ENCODE measurements at places on chromosomes 11 and 22.

DNA sequence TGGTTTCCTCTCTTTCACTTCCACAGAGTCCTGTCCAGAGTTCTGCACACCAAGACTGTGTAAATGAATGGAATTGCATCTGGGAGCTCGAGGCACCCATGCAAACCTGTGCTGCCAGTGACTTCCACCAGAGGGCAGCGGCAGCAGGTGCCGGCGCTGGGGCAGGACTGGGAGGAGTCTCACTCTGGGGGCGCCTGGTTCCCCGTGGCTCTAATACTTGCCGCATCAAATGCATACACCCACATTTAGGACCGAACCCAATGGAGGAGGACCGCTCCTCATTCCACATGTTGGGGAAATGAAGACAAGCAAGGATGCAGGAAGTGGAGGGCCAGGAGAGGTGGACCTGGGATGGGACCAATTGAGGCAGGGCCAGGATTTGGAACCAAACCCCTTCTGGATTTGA is 1.1 kb upstream of the CD6 start:
- DNase-seq, result no peak

DNA sequence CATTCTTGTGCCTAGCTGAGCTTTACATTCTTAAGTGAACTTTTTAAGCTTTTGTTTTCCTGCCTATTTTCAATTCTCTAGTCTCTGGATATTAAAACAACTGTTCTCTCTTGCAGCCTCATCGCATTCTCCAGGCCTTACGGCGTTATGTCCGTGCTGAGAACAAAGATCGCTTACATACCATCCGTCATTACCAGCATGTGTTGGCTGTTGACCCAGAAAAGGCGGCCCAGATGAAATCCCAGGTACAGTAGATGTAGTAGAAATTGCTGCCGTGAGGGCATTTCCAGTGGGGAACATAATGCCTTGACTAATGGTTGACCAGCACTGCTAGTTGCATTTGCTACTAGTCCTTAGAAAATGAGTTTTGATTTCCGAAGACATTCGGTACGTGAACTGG is 29.7 kb upstream of the ST14 start:
- no peak for DNase-seq

- DNase-seq, result no peak
These were observed 25.4 kb downstream of the CPT1A start for GRCh38 chr11:68816251-68816776.

- DNase-seq, result no peak
These were observed 17.2 kb downstream of the MYEOV start for GRCh38 chr11:69310934-69311766.

GRCh38 chr11:117375960-117376359 is 48.3 kb downstream of the CEP164 start:
- DNase-seq, result no peak

DNA sequence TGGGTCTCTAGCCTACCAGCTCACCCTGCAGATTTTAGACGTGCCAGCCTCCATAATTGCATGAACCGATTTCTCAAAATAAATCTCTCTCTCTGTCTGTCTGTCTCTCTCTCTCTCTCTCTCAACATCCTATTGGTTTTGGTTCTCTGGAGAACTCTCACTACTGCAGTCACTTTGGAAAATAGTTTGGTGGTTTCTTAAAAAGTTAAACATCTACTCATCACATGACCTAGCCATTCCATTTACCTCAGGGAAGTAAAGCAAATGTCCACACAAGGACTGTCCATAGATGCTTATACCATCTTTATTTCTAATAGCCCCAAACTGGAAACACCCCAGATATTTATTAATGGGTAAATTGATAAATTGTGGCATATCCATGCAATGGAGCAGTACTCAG is 119.5 kb downstream of the SNX19 start:
- no peak for DNase-seq

DNA sequence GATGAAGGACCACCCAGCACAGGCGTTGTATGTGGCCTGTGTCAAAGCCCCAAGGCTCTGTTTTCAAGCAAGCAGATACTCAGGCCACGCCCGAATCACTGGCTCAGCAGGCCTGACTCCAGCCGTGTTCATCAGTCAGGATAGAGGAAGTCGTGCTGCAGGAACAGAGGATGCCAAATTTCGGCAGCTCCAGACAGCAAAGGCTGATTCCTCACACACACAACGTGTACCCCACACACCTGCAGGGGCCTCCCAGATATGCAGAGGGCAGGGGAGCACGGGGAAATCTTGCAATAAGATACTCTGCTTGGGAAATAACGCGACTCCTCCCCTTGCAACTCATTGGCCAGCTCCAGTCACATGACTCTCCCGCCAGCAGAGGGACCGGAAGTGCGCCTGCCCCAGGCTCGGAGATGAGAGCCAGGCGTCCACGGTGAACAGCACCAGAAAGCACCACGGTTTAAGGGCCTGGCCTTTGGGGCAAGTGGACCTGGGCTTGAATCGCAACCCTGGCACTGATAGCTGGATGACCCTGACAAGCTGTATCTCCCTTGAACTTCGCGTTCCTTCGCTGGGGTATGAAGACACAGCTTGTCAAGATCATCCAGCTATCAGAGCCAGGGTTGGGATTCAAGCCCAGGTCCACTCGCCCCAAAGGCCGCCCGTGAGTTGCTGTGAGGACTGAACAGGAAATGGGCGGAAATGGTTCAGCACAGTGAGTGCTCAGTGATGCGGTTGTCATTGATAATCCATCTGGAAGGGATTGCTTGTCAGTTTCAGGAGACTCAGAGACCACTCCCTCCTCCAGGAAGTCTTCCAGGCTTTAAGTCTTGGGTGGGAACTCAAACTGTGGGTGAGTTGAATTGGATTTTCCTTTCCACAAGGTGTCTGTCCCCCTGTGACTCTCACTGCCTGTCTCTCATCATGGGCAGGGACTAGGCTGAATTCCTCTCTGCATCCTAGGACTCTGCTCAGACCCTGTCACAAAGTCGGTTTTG is 88.5 kb downstream of the MYEOV start:
- DNase-seq, result no peak

DNA sequence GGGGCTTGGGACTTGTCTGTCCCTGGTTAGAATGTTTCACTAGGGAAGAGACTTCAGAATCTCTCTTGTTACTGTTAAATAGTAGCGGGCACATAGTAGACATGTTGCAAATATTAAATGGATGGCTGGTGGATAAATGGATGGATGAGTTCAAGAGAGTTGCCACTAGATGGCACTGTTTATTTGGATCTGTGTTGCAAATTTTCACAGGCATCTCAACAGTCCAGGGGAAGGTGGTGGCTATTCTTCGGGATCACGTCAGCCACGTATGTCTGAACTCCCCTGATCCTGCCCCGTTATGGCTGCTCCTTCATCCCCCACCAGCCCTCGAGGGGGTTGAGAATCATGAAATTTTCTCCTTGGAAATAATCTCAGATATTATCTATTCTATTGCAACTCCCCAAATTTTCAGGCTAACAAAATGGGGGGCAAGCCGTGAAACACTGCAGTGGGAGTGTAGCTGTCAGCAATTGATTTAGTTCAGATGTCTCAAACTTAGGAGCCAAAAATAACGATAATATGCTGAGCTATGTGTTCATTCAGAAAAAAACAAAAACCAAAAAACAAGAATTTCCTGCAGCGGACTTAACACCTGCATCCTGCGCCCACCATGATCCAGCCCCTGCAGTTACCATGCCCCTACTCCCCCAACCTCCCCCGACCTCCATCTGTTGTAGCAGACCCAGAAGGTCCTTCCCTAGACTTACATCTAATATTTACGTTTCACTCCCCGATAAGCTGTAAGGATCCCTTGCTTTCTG is 29.1 kb upstream of the BIRC3 start:
- no peak for DNase-seq

GRCh38 chr11:117722082-117722481 is 74.9 kb downstream of the DSCAML1 start:
- no peak for DNase-seq

DNA sequence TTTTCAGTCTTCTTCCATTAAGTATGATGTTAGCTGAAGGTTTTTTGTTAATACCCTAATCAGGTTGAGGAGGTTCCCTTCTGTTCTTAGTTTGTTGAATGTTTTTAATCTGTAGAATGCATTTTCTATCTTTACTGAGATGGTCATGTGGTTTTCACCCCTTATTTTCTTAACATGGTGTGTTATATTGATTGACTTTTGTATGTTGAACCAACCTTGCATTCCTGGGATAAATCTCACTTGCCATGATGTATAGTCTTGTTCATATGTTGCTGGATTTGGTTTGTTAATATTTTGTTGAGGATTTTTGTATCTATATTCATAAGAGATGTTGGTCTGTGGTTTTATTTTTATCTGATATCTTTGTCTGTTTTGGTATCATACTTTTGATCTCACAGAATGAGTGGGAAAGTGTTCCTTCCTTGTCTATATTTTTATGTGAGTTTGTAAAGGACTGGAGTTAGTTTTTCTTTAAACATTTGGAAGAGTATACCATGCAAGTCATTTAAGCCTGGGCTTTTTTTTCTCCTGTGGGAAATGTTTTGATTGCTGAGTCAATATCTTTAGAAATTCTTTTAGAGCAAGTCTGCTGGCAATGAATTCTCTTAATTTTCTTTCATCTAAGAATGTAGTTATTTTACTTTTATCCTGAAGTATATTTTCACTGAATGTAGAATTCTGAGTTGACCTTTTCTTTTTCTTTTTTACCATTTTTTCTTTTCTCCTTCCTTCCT is 5.5 kb upstream of the P4HA3 start:
- DNase-seq, result no peak

DNA sequence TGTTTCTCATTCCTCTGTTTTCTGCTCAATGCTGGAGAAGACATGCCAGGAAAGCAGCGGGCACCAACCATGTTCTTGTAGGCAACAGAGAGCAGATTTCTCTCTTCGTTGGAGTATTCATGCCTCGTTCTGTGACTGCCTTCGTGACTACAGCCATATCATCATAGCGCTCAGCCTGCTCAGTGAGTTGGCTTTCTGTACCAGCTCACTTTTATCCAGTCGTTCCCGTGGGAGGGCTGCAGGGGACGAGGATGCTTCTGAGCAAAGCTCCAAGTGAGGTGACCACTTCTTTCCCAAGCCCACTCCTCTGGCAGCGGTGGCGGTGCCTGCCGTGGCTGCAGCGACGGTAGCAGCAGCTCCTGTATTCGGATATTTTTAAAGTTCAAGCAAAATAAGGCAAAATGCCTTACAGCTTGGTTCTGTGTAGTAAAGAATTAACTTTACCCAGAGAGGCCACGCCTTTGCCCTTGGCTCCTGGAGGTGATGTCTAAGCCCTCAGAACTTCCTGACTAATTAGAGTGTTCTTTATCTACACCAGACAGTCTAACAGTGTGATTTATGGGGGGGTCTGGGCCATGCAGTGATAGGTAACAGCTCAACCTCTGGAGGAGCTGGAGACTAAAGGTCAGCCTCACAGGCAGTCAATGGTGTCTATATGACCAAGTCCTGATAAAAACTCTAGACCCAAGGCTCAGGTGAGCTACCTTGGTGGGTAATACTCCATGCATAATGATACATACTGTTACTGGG is 35.3 kb downstream of the LDHAL6A start:
- no peak for DNase-seq

DNA sequence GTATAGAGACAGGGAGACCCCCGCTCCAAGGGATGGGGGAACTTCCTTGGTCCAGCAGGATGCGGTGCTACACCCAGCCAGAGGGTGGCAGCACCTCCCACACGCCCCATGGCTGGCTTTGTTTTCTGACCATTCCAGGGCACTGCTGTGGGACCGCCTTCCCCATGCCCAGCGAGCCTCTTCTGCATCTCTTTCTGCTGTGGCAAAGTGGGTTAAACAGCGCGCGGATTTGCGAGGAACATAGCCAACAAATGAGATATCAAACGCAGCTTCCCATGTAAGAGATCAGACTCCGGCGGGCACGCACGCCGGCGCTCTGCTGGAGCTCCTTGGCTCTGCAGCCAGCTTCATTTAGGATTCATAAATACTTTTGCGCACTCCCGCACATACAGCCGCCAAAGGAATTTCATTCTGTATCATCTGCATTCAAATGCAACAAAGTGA is 485.8 kb upstream of the CADM1 start:
- DNase-seq, result no peak

- DNase-seq, result peak; percentile 68
These were observed 41.5 kb upstream of the CARD18 start for GRCh38 chr11:105181100-105181499.

GRCh38 chr11:75558939-75559843 is 2.9 kb upstream of the SERPINH1 start:
- DNase-seq, result peak; percentile 88

GRCh38 chr11:12762696-12763324 is 88.6 kb downstream of the TEAD1 start:
- no peak for DNase-seq

DNA sequence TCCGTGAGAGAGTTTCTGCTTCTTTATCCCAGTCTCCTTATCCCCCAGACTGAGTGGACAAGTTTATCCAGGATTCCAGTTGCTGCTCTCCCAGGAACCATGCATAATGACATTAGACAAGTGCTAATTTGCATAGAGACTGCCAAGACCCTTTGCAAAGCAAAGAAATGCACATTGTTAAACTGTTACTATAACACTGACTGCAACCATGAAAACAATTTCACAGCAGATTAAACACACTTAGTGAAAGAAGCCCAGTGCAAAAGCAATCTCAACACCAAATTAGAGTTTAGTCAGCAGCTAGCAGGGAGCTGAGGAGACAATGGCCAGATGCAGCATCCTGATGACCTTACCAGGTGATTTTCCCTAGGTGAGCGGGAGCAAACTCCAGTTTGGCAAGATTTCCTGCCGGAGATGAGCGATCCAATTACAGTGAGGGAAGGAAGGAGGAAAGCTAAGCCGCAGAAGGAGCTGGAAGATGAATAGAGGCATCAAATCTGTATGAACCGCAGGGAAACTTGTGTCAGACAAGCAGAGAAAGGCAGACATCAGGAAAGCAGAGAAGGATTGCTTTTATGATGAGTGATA is 273.8 kb upstream of the B3GAT1 start:
- DNase-seq, result no peak

DNA sequence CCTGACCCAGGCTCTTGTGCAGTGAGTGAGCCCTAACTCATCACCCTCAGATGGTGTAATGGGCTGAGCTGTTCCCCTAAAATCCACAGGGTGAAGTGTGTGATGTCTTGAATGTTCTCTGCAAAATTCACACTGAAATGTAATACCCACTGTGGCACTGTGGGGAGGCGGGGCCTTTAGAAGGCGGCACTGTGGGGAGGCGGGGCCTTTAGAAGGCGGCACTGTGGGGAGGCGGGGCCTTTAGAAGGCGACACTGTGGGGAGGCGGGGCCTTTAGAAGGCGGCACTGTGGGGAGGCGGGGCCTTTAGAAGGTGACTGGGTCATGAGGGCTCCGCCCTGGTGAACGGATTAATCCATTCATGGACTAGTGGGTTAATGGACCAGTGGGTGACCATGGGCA is 33.0 kb downstream of the CHID1 start:
- no peak for DNase-seq

DNA sequence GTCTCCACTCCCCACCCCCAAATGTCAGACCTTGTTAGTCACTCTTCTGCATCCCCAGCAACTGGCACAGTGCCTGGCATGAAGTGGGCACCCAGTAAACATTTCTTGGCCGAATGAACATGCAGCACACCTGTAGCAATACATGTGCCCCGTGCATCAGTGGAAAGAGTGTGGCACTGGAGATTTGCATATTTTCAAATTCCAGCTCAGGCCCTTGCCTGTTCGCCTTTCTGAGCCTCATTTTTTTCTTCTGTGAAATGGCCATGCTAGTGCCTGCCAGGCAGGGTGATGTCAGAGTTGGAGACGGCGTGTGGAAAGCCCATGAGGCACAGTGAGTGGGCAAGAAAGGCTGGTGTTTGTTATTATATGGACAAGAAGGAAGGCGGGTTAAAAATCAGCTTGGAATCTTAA is 38.7 kb downstream of the CD82 start:
- DNase-seq, result no peak

Data from fibroblast of skin of left biceps (primary cell).